ENCODE measurements at places on chromosomes 5 and 9.

- DNase-seq: no peak
Observed at GRCh38 chr9:87088621-87089365, 141.5 kb upstream of the GAS1 start.

GRCh38 chr9:89725271-89725670 is 120.5 kb downstream of the GADD45G start:
- DNase-seq: no peak

GRCh38 chr5:146331423-146331822 is 7.2 kb upstream of the POU4F3 start:
- no peak for DNase-seq

- no peak for DNase-seq
Observed at GRCh38 chr5:76290321-76290757, 112.7 kb upstream of the IQGAP2 start.

- no peak for DNase-seq
Observed at GRCh38 chr5:80930940-80931339, 29.2 kb upstream of the RASGRF2 start.

DNA sequence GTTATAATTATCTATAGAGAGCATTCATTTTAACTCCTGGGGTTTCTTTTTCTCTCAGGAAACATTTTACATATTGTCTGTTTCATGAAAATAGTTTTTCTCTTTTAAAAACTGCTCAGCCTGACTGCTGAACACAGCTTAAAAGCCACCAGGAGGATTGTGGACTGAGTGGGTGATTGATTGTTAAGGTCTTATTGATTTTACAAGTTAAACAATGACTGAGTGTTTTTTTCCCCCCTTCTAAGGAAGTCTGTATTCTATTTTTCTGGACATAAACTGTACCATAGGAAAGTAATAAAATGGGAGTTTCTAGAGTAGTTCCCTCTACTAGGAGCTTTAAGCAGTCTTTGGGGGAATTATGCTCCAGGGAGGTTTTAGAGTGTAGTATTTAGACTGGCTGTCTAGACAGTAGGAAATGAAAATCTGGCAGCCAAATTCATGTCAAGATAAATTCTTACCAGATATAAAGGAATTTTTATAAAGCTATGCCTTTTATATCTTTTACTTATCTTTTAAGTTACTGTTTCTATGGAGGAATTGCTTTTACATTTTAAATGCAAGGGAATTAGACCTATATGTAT is 463.9 kb downstream of the PRR16 start:
- DNase-seq: no peak

GRCh38 chr9:14132775-14133174 is 181.2 kb downstream of the NFIB start:
- DNase-seq: no peak

GRCh38 chr5:36304095-36304805 is 2.5 kb upstream of the RANBP3L start:
- DNase-seq: no peak

All from activated T-cell treated with anti-CD3 and anti-CD28 coated beads, Interleukin-2, amount 50 U/mL, for 1 hour (primary cell).